Stimulated activated CD4-positive, alpha-beta T cell treated with anti-CD3 and anti-CD28 coated beads, Interleukin-12 subunit alpha, Interleukin-12 subunit beta, amount 100 ng/mL, for 4 hours (primary cell): ENCODE measurements at places on chromosomes 13 and 19.

- no peak for DNase-seq
Observed at GRCh38 chr13:40477623-40478608, 188.5 kb downstream of the FOXO1 start.

DNA sequence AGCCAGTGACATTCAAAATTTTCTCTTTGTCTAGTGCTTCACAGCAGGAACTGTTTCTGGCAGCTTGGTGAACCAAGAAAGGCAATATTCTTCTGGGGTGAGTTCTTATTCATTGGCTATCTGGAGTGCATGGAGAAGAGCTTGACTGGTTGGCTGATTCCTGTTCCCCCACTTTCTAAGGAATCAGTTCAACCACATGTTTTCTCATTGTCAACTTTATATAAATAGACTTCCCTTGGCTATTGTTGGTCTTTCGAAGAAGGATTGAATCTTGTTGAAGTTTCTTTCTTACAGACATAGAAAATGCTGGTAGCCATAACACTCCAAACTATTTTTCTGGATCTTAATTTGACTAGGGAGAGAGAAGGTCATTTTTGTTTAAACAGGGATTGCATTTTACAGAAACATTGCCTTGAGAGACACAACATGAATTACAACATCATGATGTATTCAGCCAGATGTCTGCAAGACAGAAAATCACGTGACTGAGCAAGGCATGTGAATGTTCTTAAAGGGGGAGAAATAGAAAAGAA, 85.2 kb downstream of the EDNRB start:
- DNase-seq = no peak

GRCh38 chr19:2646866-2647535, 55.5 kb downstream of the GNG7 start:
- no peak for DNase-seq

DNA sequence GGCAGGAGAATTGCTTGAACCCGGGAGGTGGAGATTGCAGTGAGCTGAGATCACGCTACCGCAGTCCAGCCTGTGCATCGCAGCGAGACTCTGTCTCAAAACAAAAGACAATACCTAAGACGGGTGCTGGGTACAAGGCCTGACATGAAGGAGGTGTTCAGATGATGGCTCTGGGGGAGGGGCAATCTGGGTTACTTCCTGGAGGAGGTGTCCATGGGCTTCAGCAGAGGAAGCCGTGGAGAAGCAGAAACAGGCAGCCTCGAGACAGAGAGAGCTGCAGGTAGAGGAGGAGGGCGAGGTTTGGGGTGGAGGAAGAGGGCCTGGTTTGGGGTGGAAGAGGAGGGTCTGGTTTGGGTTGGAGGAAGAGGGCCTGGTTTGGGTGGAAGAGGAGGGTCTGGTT, 3.6 kb downstream of the MISP start:
- DNase-seq = no peak

DNA sequence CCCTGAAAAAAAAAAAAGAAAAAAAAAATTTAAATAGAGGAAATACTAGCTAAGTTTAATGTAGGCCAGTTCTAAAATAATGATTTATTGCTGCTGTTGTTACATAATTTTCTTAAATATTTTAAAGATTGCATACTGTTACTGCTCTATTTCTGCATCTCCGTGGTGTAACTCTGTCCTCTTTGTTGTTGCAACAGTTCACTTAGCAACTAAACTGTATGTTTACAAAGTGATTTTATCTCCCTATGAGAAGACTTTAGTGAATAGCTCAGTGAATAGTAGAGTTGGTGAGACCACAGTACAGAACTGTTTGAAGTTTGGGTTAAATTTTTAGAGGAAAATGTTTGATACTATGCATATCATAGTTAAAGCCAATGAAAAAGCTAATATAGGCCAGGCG, 19.4 kb downstream of the BRCA2 start:
- DNase-seq = no peak

DNA sequence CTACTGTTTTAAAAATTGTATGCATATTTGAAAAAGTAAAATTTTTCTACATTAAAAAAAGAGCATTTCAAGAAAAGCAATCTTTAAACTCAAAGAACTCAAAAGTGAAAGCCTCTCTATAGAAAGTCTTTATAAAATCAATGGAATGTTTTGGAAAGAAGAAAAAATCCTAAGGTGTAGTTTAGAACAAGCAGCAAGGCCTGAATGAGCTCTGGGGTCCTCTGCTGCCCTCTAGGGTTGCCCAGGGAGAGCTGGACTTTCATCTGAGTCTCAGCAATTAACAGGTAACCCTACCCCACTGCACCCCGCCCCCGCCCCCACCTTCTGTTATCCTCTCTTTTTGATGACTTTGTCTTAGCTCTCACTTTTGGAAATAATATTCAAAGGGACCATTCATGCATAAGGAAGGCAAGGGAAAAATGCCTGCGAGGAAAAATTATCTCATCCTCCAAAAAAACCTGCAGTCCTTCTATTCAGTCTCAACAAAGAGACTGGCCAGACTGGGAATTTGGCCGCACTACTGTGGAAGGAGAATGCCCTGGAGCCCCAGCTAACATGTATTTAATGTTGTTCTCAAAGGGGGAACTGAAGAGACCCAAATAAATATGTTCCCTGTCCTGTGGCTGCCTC, 24.1 kb downstream of the SLC25A30 start:
- DNase-seq = peak; percentile 13

DNA sequence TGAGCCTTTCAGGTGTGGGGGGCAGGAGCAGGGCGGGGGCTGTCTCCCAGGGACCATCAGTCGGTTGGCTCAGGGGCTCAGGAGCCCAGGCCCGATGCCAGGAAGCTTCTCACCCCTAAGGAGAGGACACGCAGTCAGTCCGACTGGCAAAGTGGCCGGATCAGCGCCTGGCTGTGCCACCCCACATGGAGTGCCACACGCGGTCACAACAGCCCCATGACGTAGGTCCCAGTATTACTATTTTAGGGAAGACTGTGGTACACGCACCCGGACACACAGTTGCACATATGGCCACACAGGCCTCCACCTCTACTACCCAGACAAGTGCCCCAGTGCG, 29.3 kb upstream of the GRTP1 start:
- DNase-seq = no peak

DNA sequence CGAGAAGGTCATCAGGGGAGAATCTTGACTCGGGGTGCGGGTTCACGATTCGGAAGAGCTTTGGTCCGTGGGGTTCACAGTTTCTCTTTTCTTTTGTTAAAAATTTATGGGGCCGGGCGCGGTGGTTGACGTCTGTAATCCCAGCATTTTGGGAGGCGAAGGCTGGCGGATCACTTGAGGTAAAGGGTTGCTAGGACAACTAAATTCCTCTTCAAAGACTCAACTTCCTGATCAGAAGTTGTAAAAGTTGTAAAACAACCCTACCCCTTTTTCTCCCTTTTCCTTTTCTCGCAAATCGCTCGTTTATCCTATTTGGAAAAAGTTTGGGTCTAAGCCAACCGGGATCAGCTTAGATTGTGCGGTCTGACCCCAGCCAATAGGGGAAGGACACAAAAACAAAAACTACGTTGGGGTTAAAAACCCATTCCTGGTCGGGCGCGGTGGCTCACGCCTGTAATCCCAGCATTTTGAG, 673 bp downstream of the ZNF486 start:
- DNase-seq = no peak

- no peak for DNase-seq
Observed at GRCh38 chr19:11729586-11729985, 9.2 kb downstream of the ZNF823 start.

DNA sequence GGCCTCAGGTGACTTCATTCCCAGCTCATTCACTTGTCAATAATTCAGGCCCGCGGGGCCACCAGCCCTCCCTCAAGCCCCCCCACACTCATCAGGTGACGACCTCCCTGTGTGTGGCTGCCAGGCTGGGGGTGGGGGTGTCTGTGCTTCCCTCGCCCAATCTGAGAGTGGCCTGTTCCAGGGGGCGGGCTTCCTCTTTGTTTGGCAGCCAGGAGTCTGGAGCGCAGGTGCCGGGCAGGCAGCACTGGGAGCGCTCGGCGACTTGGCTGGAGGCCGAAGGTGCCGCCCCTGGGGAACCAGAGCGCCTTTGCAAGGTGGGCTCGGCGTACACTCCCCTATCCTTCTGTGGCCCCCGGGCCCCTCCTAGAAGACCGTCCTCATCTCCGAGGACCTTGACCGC, 5.4 kb upstream of the ZNF98 start:
- no peak for DNase-seq

DNA sequence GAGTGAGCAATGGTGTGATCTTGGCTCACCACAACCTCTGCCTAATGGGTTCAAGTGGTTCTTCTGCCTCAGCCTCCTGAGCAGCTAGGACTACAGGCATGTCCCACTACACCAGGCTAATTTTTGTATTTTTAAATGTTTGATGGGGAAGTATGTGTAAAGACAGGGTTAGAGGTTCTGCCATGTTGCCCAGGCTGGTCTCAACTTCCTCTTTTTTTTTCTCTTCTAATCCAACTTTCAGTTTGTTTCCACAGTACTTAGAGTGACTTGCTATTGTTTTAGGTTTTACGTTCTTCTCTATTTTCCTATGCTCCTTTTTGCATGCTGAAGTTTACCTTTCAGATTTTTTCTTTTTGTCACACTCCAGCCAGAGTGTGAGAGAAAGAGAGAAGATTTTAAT, 1433.0 kb downstream of the UQCRFS1 start:
- no peak for DNase-seq
